ENCODE measurements at places on chromosomes 3 and 15.

- peak; percentile 27 for ATAC-seq
Observed at GRCh38 chr15:66389859-66390381, 3.2 kb downstream of the MAP2K1 start.

DNA sequence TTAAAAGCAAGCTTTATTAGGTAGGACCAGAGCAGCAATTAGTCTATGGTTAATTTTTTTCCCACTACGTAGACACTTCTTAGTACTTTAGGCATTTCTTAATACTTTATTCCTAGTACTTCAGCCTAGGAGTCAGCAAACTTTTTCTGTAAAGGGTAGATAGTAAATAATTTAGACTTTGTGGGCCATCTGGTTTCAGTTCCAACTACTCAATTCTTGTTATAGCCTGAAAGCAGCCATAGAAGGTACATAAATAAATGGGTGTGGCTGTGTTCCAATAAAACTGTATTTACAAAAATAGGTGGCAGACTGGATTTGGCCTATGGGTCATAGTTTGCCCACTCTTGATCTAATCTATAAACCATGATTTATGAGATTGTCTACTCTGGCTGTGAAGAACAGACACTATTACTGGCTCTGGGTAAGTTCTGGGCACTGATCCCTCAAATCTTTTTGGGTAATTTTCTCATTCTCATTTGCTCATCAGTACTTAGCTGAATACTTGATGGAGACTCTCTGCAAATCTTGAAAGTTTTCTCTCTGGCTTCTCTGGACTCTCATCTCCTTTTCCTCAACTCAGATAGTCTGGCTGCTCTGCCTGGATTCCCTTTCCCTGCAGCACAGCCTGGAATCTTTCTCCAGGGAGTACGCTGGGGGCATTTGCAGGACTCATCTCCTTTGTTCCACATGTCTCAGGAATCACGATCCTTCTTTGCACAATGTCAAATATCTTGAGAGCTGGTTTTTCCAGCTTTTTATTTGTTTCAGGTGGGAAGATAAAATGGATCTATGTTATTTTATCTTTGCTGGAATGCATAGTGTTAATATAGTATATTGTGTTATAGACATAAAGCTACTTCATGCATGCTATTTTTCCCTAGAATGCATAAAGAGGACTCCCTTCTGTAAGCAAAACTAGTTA lies 524.8 kb upstream of the TBL1XR1 start:
- no peak for ATAC-seq

DNA sequence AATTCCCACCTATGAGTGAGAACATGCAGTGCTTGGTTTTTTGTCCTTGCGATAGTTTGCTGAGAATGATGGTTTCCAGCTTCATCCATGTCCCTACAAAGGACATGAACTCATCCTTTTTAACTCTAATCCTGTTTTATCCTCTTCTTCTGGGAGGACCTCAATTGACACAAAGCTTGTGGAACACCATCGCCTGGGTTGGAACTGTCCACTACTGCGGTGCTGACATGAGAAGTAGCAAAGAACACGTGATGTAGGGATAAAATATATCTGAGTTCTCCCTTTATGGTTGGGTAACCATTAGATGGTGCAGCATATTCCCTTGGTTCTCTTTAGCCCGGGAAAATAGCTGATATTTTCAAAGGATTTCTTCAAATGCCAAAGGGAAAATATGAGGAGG lies 105.3 kb upstream of the TOPAZ1 start:
- no peak for ATAC-seq

- ATAC-seq = no peak
Observed at GRCh38 chr3:16236856-16237393, 27.8 kb downstream of the DPH3 start.

- no peak for ATAC-seq
Observed at GRCh38 chr3:117074826-117075225, 365.2 kb downstream of the TUSC7 start.

GRCh38 chr15:92012368-92012629 lies 158.8 kb downstream of the SLCO3A1 start:
- ATAC-seq = peak; percentile 85

DNA sequence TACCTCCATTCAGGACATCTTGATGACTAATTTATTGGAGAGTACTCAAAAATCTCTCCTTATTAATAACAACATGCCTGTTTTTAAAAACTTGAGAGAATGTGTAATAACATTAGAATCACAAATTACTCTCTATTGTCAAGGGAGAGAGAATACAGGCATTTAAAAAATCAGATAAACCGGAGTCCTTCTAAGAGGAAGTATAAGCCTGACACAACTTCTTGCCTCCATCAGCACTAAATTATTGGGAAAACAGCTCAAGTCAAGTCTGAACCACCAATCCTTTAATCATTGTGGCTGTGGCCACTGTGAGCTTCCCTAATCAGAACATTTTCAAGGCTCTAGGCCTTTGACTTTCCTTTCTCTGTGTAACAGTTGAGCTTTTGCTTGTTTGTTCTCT lies 38.0 kb downstream of the SSR3 start:
- no peak for ATAC-seq

DNA sequence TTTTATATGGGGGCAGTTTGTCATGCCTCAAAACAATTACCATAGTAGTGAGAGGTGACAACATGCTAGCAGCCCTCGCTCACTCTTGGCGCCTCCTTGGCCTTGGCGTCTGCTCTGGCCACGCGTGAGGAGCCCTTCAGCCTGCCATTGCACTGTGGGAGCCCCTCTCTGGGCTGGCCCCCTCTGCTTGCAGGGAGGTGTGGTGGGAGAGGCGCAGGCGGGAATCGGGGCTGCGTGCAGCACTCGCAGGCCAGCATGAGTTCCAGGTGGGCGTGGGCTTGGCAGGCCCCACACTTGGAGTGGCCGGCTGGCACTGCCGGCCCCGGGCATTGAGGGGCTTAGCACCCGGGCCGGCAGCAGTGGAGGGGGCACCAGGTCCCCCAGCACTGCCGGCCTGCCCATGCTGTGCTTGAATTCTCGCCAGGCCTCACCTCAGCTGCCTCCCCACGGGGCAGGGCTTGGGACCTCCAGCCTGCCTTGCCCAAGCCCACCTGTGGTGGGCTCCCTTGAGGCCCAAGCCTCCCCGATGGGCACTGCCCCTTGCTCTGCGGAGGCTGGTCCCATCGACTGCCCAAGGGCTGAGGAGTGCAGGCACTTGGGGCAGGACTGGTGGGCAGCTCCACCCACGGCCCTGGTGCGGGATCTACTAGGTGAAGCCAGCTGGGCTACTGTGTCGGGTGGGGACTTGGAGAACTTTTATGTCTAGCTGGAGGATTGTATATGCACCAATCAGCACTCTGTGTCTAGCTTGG lies 38.8 kb upstream of the EIF5A2 start:
- no peak for ATAC-seq

DNA sequence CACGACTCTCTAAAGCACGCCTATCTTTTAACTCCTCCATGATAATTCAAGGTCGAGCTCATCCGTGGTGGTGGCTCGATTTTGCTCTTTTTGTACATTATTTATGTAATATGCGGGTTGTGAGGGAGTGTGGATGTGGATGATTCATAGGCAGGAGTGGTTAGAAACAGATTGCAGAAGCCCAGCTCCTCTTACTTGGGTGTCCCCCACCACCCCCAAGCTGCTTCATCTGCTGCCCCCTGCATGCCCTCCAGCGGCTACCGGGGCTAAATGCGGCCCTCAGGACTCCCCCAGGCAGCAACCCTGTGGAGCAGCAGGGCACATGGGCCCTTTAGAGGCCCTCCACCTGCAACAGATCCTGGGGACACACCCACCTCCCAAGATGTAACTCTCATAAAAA lies 111.5 kb upstream of the SELENOK start:
- no peak for ATAC-seq

DNA sequence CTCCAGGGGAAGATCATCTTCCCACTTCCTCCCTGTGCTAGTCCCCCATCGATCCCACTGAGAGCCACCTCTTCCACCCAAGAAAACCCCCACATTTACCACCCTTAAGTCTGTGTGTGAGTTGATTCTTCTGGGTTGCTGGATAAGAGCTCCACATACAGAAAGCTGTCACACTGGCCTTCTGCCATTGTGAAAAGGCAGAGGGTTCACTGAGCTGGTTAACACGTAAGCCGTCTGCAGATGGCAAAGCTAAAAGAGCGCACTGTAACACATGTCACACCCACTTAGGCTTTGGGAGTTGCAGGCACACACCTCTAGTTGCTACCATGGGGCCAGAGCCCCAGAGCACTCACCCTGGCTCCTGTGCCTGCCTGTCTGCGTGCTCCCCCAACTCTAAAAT lies 309.8 kb upstream of the LRRC3B start:
- ATAC-seq = no peak

DNA sequence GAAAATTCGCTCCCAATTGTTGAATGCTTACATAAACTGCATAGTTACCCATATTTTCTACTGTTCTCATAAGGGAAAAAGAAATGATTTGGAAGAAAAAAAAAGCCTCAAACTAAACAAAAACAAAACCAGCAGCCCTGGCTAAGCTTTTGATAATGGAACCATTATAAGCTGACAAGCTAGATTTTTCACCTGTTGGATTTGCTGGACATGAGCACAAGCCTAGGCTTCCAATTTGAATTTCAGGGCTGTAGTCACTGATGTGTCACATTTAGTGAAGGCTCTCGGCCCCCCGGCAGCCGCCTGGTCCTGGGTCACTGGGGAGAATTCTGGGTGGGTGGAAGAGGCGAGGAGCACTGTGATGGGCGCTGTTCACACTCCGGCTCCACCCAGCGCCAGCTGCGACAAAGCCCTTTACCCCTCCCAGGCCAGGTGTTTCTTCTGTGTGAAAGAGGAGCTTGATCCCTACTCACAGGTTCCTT lies 4.6 kb downstream of the FBXL22 start:
- no peak for ATAC-seq

- ATAC-seq = no peak
Observed at GRCh38 chr3:184449161-184449515, 69.3 kb downstream of the CHRD start.

DNA sequence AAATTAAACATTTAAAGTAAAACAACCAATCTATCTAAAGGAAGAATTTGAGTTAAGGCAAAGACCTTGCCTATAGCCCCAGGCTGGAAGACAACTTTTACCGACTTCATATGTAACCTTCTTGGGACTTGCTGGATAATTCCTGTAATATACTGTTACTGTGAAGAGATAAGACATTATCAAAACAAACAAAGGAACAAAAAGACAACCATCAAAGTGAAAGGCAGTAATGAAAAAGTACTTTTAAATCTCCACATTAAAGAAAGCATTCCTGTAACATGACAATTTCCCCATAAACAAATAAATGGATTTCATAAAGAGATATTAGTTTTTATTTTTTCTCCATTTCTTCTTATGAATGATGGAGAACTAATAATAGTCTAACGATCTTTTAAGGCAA lies 2.4 kb downstream of the CMTM6 start:
- no peak for ATAC-seq

DNA sequence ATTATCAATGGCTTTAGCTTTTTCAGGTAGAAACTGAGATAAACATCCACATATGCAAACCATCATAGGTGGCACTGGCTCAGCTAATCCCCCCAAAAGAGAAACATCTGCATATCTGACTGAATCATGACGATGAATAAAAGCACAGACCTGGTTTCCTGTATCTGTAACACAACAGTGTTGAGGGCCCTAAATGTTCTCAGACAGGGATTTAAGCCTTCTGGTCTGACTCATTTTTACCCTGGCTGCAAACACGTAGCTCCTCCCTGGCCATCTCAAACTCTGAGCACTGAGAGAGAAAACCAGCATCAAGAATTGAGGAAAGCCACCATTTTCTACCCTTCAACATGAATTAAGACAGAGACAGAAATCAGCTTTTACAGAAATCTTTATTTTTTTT lies 35.2 kb downstream of the GLB1 start:
- ATAC-seq = peak; percentile 49

GRCh38 chr3:161950318-161950868 lies 453.8 kb downstream of the OTOL1 start:
- ATAC-seq = no peak

GRCh38 chr15:82184776-82185175 lies 77.8 kb downstream of the EFL1 start:
- ATAC-seq = no peak

DNA sequence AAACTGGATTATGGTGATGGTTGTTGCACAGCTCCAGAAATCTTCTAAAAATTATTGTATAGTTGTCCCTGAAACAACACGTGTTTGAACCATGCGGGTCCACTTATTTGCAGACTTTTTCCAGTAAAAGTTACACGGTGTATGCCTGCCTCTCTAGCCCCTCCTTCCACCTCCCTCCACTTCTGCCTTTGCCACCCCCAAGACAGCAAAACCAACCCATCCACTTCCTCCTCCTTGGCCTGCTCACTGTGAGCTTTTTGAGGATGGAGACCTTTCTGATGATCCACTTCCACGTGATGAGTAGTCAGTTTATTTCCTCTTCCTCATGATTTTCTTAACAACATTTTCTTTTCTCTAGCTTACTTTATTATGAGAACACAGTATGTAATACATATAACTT lies 5.4 kb downstream of the CYFIP1 start:
- ATAC-seq = no peak

DNA sequence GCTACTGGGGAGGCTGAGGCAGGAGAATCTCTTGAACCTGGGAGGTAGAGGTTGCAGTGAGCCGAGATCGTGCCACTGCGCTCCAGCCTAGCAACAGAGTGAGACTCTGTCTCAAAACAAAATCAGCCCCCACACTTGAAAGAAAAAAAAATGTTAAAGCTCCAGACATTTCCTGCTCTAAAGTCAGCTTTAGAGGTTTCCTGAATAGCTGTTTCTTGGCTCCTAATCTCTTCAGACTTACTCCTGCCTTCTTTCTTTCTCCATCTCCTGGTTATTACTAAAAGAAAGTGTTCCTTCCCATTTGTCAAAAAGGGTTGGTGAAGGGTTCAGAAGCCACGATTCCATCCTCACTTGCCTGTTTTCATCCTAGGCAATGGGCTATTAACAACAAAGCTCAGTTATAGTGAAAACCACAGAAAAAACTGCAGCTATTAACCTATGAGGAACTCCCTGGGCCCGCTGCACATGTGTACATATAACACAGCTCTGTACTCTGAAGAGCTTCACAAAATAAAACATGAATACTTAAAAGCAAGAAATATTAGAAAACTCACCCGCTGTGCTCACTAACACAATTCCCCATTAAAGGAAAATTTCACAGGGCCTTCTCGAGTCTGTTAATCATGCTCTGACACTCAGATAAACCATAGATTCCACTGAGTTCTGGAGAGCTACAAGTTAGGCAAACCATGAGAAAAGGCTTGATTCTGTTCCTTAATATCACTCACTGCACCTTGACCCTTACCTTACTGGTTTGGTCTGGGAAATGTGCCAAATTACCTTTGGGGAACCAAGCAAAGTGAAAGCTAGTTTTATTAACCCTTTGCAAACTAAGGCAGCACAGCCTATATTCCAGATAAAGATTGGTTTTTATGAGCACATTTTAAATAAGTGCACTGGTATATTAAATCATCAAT lies 89.9 kb upstream of the TSPAN3 start:
- ATAC-seq = no peak

Measured in activated T-helper 17 cell treated with anti-CD3 and anti-CD28 coated beads, Interleukin-2, amount 50 U/mL, for 72 hours (primary cell).